ENCODE measurements at places on chromosomes 16 and 17.

DNA sequence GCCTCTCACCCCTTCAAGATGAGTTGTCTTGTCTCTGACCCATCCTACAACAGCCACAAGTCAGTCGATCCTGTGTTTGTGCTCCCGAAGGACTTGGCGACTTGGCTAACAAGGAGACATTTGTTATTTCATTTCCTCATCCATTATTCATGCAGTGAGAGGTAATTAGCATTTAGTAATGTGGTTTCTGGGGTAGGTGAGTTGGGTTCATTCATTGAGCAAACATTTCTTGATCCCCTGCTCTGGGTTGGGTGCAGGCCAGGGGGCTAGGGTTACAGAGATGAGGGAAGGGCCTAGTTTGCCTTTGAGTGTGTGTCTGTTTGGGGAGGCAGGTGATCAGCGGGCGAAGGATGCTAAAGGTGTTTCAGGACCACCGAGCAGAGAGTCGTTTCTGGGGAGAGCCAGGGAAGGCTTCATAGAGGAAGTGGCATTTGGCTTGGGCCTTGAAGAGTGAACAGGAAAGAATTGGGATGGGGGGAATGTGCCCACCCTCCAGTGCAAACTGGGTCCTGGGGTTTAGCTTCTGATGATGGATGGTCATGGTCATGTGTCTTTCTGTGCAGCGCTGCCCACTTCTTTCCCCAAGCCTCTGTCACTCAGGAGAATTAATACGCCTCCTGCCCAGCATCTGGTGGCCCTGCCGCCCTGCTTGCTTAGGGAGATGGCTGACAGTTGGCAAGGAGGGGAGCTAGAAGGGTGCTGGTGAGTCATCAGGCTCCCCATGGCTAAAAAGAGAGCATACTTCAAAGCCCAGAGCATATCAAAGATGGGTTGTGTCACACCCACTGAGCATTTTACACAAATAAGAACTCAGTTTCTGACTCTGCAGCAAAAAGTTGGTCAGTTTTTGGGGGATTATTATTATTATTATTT lies 38.5 kb downstream of the MSI2 start:
- DNase-seq = peak; percentile 19

- no peak for DNase-seq
These were observed 140.7 kb downstream of the PRKCB start for GRCh38 chr16:23976524-23976923.

DNA sequence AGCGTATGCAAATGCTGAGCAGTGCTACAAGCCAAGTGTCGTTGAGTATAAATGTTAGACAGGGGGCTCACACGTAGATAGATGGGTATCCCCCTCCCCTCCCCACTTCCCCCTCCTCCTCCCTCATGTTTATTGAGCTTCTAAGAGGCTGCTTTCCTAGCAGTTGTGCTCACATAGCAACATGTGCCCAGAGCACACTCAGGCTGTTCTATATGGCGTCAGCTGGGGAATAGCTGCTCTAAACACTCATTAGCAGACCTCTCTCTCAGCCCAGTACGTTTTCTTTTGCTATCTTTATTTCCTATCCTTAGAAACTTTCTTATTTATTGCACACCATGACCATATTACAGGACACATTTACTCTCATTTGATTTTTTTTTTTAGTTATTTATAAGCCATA lies 1.8 kb downstream of the KCNJ2 start:
- no peak for DNase-seq

GRCh38 chr17:49210158-49211029 lies at the start of the genes ABI3 and GNGT2:
TSS of gene ABI3 (plus strand) at chr17:49210707. CDS start at chr17:49210725, 18 bp downstream.
TSS of gene GNGT2 (minus strand) at chr17:49210574. CDS start at chr17:49207422, 3,152 bp downstream.
- DNase-seq = no peak

DNA sequence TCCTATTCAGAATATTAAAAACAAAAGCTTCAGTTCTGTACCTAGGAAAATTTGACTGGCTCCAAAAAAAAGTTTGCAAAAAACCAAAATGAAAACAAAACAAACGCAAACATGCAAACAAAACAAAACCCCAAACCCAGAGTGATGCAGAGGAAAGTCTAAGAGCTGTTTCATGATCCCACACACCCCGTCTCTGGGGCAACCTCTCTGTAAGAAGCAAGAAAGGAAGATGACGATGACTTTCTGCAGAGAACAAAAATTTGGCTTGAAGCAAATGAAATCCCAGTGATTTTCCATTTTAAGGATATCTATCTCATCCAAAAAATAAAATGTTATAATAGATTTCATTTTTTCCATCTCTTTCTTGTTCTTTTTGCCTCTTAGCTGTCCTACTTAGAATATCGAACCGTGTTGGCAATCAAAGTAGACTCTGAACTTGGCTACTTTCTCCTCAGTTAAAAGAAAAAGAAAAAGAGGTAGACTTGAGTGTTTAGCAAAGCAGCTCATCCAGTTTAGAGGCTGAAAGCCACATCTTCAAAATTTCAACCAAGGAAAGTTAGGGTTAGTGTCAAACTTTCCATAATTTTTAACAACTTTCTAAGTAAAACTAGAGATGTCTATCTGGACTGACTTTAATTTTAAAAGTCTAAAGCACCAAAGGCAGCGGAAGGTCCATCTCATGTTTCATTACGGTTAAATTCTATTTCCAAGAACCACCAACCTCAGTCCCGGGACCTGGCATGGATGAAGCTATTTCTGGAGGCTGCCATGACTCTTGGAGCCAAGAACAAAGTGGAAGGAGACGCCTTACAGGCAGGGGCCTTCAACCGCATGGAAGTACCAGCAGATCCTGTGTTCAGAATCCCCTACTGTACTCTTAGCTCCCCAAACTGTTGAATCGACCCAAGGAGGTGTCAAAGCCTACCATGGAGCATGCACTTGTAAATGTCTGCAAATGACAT lies 180.8 kb downstream of the XYLT1 start:
- DNase-seq = no peak

DNA sequence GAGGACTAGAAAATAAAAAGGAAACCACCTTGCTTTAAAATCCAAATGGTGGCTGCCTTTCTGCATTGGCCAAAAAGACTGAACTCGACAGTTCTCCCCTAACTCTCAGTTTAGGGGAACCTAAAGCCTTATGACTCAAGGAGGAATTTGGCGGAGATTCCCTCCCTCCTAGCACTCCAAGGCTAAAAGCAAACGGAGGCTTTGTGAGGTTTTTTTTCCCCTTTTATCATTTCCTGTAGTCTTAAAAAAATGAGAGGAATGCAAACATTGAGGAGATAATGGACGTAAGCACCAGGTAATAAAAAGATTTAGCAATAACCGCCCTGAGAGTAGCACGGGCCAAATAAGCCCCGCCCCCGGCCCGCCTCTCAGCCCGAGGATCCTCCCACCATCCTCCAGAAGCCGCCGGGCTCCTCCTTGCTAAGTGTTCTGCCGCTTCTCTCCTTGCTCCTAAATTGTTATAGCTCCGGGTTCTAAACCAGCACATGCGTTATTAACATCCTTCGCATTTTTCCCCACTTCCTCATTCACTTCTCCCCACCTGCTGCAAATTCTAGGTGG lies 5.8 kb upstream of the KIFC3 start:
- DNase-seq = peak; percentile 67

GRCh38 chr17:8002721-8003593 lies 542 bp downstream of the GUCY2D start:
- DNase-seq = no peak

GRCh38 chr16:12906271-12906670 lies 4.9 kb downstream of the SHISA9 start:
- DNase-seq = no peak

All from hematopoietic multipotent progenitor cell treated with erythropoietin and hydrocortisone succinate and interleukin-3 and kit ligand, for 17 days (in vitro differentiated cells).